NCI-H510A (cell line): ENCODE measurements at places on chromosomes 6 and 20.

DNA sequence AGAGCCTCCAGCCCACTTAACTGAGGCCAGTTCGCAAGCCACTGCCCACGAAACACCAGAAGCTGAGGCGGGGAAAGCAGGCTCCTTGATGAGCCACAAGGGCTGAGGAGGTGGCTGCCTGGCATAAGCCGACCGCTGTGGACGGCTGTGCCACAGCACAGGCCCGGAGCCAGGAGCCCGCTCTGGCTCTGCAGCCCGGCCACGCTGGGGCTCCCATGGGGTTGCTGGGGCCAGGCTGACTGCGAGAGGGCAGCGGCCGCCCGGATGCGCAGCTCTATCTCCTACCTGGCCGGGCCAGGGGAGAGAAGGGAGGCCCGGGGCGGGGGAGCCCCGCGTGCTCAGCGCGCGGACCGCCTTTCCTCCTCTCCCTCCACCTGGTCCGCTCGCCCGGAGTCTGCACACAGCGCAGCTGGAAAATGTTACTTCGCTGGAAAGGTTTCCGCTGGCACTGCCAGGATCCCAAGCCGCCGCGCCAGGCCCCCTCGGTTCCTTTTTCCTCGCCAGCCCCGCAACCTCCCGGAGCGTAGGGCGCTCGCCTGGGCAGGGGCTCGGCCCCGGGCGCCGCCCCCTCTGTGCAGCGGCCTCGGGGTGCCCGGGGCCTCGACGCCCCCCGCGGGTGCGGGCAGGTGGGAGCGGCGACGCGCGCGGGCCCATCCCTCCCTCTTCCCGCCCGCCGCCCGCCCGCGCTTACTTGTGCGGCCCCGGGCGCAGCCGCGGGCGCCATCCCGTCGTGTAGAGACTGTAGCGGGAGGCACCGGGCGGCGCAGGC lies 657 bp downstream of the EMILIN3 start:
- peak; percentile 19 for DNase-seq

GRCh38 chr6:130632897-130633296 lies 194.3 kb upstream of the SMLR1 start:
- DNase-seq = no peak

DNA sequence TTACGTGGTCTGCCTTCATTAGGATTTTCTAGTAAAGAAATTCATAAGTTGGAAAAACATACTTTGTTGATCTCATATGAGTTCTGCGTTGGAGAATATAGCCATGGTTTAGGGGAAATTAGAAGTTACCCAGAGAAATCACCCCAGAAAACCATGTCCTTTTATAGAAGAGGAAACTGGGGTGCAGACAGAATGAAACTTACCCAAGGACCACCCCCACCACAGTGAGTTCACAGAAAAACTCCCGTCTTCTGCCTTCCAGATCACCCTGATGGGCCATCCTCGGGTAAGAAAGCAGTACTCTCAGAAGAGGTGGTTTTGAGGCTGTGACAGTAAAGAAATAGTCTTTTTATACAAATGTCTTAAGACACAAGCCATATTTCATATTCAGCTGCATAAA lies 25.1 kb upstream of the MAFB start:
- DNase-seq = no peak

GRCh38 chr6:32086661-32087573 lies 22.2 kb downstream of the TNXB start:
- DNase-seq = no peak

DNA sequence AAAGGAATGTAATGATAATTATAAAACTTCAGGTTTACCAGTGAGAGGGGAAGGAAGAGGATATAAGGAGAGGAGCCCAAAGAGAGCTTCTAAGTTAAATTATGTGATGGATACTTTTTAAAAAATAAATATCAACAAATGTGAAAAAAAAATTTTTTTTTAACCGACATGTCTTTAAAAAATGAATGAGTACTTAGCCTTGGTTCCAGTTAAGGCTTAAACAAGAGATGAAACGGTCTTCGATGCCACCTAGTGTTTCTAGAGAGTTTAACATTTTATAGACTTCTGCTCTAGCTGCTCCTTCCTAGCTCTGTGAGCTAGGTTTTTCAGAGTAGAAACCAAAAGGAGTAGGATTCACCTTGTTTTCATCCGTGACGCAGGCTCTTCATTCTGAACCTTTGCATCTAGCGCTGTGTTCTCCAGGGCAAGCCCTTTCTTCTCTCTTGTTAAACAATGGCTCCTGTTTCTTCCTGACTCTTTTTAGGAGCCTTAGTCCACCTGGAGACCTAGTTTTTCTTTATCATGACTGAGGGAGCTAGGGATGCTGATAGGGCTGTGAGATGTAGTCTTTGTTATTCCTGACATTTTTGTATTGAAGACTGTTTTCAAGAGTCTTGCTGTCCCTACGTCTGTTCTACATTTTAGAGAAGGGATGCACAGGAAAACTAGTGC lies 42.4 kb upstream of the GNRH2 start:
- no peak for DNase-seq

- DNase-seq = no peak
These were observed 29.0 kb upstream of the TCP11 start for GRCh38 chr6:35170166-35170565.

DNA sequence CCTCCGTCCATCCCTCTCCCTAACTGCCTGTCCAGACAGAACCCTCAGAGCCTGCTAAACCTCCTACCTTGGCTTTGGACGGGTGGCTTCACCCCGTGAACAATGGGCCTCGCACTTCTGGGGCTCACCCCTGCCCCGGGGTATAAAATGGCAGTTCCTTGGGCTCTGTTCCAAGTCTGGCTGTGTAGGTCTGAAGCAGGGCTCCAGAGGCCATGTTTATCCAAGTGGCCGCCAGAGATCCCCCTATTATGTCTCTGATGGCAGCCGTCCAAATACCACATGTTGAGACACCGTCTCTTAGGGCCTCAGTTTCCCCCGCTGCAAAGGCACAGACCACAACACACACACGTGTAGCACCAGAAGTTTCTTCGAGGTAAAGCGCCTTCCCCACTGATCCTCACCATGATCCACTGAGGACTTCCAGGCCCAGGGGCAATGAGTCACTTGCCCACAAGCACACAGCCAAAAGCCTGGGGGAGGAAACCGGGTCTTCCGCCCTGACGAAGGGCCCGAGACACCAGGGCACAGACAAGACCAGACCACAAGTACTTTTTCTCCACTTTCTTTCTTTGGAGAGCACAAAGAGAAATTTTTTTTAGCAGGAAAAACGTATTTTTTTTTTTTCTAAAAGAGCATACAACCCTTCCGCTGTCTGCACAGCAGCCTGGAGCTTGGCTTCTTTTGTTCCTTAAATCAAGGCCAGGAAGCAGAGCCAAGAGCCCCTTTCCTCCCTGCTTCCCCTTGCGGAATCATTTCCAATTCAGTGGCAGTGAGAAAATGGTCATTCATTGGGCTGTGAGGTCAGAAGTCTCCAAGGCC lies 11.8 kb downstream of the CPNE5 start:
- no peak for DNase-seq

DNA sequence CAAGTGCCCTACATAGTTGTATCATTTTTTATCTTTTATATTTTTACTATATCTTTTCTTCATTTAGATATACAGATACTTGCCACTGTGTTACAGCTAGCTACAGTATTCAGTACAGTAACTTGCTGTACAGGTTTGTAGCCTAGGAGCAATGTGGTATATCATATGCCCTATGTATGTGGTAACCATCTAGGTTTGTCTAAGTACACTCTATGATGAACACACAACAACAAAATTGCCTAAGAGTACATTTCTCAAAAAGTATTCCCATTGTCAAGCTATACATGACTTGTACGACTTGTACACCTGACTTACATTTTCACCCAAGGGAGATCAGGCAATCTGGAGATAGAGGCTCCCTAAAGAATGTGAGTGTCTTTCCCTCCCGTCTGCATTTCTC lies 8.2 kb downstream of the ELOVL5 start:
- no peak for DNase-seq
